ENCODE measurements at places on chromosomes 12 and 14.

- DNase-seq, result no peak
Observed at GRCh38 chr14:101364503-101365328, 196.6 kb upstream of the DIO3 start.

DNA sequence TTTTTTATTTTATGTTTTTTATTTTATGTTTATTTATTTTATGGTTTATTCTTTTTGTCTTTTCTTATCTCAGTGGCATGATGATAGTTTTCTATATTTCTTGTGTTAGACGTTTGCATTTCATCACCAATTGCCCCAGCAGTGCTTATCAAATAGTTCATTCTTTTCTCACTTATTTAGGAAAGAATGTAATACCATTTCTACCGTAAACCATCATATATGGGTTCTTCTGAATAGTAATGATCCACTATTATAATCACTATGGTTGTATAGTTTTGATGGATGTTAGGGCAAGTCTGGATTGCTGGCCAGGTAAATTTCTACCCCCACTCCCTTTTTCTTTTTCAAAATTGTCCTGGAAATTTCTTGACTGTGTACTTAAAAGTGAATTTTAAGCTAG, 134.6 kb upstream of the FBXO33 start:
- no peak for DNase-seq

GRCh38 chr12:46475972-46476645, 103.5 kb upstream of the SLC38A2 start:
- DNase-seq, result no peak

- no peak for DNase-seq
Observed at GRCh38 chr14:40394634-40395340, 962.6 kb upstream of the FBXO33 start.

- no peak for DNase-seq
Observed at GRCh38 chr14:73386342-73386741, 72.0 kb downstream of the NUMB start.

DNA sequence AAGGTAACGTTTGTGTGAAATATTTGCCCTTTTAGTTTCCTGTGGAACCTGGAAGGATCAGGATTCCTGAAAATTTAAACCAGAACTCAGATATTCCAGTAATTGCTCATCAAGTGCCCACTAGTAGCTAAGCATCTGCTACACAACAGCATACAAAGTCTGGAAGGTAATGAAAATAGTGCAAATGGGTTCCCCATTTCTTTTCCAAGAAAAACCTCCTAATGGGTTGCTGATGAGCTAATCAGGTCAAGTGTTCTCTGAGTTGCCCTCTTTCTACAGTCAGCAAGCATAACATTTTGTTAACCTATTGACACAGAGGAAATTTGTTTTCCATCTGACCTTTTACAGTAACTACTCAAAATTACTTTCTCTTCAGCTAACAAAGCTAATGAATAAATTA, 83.6 kb upstream of the PMCH start:
- DNase-seq, result no peak

DNA sequence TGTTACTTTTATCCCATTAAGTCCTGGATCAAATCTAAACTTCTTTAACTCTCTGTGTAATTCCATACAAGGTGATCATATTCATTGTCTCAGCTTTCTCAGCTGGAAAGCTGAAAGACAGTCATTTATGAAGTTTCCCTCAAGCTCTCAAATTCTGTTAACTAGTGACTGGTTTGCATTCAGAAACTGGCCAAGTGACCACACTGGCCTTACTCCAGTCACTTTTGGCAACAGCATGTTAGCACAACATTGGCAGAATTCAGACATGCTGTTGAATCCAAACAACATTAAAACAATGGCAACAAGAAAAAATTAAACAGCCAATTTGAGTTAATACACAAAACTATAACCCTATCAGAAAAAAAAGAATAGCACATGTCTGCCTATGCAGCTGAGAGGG, 343.3 kb downstream of the MDGA2 start:
- no peak for DNase-seq

GRCh38 chr12:49094160-49094974, at the start of gene DHH:
DHH (minus strand) TSS chr12:49094801; CDS start chr12:49094512, 289 bp downstream.
- peak; percentile 36 for DNase-seq

DNA sequence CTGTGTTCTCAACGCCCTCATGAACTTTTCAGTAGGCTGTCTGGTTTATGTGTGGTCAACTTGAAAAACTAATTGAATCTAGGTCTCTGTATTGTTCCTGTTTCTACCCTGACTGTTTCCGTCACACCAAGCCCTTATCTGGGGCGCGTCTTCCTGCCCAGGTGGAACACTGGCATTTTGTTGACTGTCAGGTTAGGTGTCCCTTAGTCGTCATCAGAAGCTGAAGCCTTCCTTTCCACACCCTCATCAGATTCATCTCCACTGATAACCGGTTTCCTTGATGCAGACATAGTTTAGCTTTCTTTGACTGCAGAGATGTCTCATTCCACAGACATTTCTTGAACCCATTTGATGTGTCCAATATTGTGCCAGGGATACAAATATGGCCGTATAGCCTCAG, 96.5 kb downstream of the DUSP16 start:
- no peak for DNase-seq

DNA sequence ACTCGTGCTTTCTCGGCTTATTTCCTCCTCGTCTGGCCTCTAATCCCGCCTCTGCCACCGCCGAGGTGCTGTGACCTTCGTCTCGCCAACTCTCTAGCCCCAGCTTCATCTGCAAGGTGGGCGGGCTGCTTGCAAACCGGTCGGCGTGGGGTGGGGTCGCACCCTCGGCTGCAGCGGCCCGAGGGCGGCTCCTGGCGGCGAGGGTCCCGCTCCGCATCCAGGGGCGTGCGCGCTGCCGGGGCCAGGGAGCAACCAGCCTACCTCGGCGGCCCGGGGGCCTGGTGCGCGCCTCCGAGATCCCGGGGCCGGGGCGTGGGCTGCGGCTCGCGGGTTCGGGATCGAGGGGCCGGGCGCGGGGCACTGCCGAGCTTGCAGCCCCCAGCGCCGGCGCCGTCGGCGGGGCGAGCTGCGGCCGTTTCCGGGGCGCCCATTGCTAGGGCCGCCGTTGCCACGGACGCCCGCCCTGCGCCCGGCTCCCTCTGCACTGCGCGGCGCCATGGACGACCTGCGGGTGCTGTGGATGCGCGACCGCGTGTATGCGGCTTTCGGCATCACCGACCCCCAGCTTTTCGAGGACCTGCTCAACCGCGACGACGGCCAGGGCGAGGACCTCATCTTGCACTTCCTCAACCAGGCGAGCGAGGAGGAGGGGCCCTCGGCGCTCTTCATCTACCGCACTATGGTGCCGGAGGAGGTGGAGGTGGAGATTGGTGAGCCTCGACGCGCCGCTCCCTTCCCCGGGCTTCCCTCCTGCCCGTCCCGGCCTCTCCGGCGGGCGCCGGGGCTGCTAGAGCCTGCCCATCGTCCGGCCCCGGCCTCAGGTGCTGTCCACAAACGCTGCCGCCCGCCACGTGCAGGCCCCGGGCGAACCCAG, at the start of gene DNAH10:
TSS of gene DNAH10 (plus strand) at position 461 of the 874 bp plus-strand sequence. CDS start at position 497, 36 bp downstream.
- peak; percentile 26 for DNase-seq

GRCh38 chr14:92783813-92784431, 10.2 kb upstream of the GOLGA5 start:
- peak; percentile 88 for DNase-seq

- no peak for DNase-seq
Observed at GRCh38 chr12:2306735-2307134, 253.9 kb downstream of the CACNA1C start.

DNA sequence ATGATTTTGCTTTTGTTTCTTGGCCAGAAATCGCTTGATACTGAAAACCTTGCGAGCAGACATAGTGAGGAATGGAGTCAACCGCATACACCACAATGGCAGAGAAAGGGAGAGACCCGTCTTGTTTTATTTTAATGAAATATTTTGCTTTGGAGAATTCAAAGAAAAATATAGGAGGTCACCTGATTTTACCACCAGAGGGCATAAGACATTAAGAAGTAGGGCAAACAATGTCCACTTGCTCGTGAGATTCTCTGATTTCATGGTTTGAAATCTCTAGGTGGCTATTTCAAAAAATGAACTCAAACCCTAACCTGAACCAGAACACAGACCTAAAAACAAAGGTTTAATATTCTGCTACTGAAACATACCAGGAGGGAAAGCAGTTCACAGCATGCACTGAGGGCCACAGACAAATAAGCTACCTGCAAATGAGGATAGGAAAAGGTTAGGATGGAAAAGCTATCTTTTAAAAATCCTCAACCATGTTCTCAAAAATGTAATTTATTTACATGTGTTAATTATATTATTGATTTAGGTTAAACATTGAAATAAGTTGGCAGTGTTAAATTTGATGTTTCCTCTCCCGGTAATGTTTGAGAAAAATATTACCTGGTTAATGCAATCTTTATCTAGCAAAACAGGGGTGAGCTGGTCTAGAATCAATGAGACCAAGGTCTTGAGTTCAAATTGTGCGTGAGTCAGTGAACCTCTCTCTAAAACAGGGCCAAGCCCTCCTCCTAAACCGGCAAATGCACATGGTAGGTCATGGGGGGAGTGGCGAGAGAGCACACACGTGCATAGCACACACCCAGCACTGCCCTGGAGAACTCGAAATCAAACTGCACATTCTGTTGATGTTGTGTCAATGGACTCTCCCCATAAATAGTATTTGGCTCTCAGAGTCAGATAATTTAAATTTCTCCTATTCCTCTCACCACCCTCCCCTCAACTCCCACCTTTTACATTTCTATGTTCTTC, 12.5 kb downstream of the IFNG-AS1 start:
- DNase-seq, result peak; percentile 22

- DNase-seq, result no peak
Observed at GRCh38 chr12:93186131-93186530, 191.6 kb upstream of the NUDT4 start.

GRCh38 chr14:62006116-62006731, 244.0 kb downstream of the SNAPC1 start:
- no peak for DNase-seq

DNA sequence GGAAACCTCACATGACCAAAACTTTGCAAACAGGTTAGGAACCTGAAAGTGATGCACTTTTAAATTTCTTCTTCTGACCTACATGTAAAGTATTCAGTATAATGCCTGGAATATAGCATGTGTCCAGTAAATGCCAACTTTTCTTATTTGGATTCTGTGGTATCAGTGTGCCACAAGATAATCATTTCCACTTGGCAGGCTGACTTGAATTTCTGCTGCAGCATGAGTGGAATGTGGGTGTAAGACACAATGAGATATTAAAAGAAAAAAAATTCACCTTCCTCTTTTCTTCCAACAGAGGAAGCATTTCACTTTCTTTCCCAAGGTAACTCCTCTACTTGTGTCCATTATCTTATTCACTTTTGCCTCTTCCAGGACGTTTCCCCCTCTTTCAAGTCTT, 141.9 kb upstream of the PRKD1 start:
- no peak for DNase-seq

DNA sequence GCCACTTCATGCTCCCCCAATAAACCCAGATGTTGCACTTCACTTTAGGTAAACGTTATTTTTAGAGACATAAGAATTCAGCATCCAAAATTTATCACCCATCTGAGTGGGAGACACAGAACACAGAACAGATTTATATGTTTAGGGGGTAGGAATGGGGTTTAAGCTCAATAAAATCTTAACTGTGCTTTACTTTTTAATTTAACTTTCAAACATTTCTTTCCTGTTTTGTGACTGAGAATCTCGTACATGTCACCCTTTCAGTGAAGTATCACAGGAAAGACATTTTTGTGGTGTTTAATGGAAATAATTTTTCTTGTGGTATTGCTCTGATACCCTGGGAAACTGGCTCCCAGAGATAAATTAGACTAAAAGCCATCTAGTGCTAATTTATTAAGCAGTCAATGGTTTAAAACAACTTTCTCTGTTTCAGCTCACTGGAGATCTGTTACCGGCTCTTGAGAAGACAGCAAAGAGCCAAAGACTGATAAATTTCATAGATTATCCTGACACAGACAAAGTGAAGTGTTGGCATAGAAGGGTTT, 148.0 kb upstream of the BMP4 start:
- DNase-seq, result no peak

- DNase-seq, result no peak
Observed at GRCh38 chr14:60815371-60815770, 80.8 kb downstream of the MNAT1 start.

- no peak for DNase-seq
Observed at GRCh38 chr12:51941011-51941581, 10.4 kb upstream of the ACVR1B start.

- DNase-seq, result no peak
Observed at GRCh38 chr12:57889500-57889989, 43.0 kb upstream of the CTDSP2 start.

DNA sequence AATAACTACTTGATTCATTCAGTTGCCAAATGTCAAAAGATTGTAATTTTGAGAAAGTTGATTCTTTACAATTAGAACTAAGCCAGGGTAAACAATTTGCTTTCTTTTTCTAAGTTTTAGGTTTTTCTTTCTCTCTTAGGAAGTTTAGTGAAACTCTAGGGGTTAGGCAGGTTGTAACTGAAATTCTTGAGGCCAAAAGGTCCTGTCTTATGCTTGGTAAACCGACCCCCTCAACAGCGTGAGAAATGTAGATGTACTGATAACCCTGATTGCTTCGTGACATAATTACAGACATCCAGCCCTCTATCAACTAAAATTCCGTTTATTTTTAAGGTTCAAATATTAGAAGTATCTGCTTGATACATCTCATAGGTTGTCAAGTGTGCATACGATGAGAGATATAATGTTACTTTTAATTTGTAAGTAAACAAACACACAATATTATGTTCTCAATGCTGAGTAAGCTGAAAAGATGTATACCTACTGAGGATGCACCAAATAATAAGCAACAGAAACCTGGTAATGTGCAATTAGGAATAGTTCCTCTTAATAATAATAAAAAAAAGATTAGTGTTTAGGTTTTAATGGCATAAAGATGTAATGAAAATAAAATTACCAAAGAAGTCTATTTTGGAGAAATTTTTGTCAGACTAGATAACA, 7.2 kb downstream of the FUT8 start:
- no peak for DNase-seq

- no peak for DNase-seq
Observed at GRCh38 chr14:59895721-59896120, 24.2 kb upstream of the LRRC9 start.

GRCh38 chr14:90288651-90289355, 32.5 kb downstream of the PSMC1 start:
- no peak for DNase-seq

- peak; percentile 11 for DNase-seq
Observed at GRCh38 chr12:58593557-58594304, 326.6 kb downstream of the LRIG3 start.

- no peak for DNase-seq
Observed at GRCh38 chr12:48818831-48819590, 715 bp downstream of the CACNB3 start.

DNA sequence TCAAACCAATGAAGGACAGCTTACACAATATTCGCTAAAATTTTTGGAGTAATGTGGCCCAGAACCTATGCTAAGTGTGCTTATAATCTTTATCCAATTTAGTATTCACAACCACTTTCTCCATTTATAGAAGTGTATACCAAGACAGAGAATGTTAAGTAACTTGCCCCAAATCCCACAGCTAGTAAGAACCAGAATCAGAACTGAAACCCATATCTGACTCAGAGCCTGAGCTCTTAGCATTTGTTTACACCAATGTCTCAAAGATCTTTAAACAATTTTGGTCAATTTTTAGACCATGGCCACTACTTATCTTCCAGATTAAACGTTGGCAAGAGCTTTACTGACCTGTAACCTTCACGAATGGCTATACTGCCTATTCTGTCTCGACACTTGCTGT, 53.0 kb downstream of the PAPLN start:
- no peak for DNase-seq
